ENCODE measurements at places on chromosomes 12 and 14.

DNA sequence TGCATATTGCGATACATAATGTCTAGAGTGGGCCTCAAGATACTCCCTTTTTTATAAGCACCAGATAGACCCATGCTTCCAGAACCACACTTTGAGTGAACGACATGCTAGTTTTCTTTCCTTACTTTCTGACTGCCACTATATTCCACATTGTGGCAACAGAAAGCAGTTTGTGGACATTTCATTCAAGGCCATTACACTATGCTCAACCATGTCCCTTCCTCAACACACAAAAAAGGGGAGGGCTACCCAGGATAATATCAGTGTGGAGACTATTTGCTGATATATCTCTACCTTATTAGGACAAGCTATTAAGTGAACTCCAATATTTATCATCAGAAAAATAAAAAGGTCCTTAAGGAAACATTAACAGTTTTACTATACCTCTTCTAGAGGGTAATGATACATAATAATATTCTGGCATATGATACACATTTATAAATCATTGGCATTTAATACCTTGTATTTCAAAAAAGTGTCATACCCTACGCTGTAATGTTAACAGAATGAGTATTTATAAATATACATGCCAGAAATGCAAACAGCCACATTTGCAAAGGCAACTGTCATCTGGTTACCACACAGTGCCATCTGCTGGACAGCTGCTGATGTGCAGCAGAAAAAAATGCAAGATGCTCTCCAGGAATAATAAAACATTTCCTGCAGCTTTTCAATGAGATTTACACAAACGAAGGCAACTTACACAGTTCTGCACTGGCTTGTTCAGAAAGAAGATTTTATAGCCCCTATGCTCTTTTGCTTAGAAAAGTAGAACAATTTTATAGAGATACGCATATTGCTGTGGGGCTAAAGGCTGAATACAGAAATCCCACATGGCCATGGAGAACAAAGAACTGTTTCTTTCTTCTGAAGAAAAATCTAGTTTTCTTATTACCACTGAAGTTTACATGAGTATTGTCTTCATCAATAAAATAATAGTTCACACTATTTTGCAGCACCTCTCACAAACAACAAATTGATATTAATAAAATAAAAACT lies 182.2 kb upstream of the GRIP1 start:
- peak; percentile 3 for DNase-seq

DNA sequence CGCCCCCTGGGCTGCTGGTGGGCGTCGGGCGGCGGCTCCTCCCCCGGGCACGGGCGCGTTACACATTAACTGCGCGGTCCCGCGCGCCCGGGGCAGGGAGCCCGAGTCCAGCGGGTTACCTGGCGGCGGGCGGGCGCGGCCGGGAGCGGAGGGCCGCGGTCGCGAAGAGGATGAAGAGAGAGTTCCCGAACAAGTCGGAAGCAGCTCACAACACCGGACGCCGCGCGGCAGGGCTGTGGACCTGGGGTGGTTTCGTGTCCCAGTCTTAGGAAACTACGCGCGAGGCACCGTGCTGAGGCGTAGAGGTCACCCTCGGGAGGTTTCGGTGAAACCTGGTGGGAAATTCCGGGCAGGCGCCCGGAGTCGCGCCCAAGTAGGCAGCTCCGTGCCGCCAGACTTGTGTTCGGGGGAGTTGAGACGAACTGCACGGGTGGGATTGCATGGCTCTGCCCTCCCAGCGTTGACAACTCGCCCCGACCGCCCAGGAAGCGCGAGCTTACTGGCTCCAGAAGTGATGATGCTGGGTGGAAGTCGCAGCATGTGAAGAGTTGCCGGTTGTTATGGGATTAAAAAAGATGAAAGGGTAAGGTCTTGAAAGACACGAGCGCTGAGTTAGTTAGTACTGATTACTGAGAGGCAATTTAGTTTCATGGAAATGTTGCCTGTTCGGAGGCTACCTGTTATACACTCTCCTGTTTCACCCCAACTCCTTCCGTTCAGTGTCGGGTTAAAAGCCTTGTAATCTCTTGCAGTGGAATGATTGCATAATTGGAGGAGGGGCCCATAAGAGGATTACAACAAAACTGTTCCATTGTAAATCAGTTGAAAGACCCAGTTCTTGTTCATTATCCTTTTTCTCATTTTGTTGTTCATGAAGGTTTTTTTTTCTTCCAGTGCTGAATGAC lies 879 bp downstream of the RAB3IP start:
- DNase-seq = peak; percentile 18

DNA sequence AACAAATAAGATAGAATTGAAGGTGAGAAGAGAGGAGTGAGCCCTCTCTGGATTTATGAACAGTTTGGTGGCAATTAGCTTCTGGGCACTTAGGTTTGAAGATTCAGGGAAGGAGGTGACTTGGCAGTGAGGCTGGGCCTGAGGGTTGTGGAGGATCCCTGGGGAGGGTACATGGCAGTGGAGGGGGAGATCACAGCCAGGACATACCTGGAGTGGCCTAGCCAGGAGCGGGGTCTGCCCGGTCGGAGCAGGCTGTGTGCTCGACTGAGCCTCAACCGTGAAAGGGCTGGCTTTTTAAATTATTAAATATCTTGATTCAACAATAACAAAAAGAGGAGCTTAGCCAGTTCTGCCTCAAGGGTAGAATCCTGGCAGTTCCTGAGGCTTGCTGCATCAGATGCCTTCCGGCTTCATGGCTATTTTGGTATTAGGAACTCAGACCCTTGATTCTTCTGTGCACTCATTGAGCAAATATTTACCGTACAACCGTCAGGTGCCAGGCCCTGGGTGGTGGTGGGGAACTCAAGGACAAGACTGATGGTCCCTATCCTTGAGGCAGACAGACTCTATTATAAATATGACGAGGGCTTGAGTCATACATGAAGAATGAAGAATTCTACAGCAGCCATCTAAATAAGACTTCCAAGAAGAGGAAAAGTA lies 73.4 kb downstream of the SPTB start:
- DNase-seq = no peak

DNA sequence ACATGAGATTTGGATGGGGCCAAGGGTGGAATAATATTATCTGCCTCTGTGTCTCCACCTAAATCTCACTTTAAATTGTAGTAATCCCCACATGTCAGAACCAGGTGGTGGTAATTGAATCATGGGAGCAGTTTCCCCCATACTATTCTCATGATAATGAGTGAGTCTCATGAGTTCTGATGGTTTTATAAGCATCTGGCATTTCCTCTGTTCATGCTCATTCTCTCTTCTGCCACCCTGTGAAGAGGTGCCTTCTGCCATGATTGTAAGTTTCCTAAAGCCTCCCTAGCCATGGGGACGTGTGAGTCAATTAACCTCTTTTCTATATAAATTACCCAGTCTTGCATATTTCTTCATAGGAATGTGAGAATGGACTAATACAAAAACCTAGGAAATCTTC lies 29.9 kb downstream of the TSPAN19 start:
- no peak for DNase-seq

- DNase-seq = no peak
These were observed 78.5 kb downstream of the DICER1 start for GRCh38 chr14:95078867-95079266.

GRCh38 chr14:24086193-24086955 lies 7.7 kb upstream of the PCK2 start:
- DNase-seq = no peak
